ENCODE measurements at places on chromosomes 11 and 22. TPM values are rescaled to one million over a fixed set of nuclear protein-coding genes. Genes with fewer than 3 reads are reported as not detected.

The TRIM49 gene
- total RNA-seq, result not detected

The SMTNL1 gene
- total RNA-seq, result not detected

The TSGA10IP gene
- total RNA-seq, result not detected

The POU2AF3 gene
- 0.53 TPM for total RNA-seq

The UQCR10 gene
- total RNA-seq, result 126 TPM

The TMEM191B gene
- 2.3 TPM for total RNA-seq

The C22orf42 gene
- not detected for total RNA-seq
